Activated CD8-positive, alpha-beta memory T cell treated with anti-CD3 and anti-CD28 coated beads for 4 hours (primary cell): ENCODE measurements at places on chromosomes 4 and X.

DNA sequence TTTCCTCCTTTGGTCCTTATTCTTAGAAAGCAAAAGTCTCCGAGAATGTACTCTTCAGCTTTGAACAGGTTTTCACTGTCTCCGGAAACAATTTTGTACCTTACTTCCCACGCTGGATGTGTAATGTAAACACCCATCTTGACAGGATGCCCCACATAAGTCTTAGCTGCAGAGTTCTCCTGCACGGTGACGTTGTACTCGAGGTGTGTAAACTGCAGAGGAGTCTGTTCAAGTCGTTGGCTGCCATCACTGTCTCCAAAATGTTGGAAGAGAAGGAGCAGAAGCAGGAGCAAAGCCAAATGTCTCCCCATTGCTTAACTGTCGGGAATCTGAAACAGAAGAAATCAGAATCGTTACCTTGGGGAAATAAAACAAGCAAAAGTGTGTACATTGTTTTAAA is 14.1 kb downstream of the FAT1 start:
- no peak for DNase-seq

- DNase-seq, result no peak
Measured at GRCh38 chr4:168587411-168588125, 90.7 kb downstream of the PALLD start.

DNA sequence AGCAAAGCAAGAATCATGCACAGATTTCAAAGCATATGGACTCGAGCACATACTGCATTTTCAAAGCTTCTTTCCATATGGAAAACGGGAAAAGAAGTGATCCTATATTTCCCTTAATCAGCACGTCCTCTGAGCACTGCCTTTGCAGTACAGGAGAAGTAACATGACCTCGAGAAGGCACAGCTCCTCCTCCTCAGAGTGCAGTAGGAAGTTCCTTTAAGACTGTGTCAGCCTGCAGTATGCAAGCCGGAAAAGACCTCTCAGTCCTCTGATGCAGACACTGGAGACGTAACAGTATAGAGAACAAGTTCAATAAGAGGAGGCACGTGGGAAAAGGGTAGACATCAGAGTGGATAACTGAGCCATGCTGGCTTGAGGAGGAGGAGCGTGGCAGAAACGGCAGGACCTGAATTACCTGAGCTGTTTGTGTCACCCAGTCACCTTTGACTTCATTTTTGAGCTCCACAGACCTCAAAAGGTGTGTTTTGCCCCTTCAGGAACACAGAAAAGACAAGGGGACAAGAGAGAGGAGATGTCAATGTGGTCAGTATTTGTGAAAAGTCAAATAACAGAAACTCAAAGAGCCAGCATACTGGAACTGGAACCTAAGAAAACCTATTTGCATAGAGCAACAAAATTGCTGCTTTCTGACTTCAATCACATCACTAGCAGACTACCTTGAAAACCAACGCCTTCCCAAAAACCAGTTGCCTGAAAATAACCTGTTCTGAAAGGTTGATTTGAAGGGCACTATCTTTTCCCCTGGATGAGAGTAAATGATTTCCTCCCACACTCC is 20.8 kb downstream of the IRF2 start:
- no peak for DNase-seq

DNA sequence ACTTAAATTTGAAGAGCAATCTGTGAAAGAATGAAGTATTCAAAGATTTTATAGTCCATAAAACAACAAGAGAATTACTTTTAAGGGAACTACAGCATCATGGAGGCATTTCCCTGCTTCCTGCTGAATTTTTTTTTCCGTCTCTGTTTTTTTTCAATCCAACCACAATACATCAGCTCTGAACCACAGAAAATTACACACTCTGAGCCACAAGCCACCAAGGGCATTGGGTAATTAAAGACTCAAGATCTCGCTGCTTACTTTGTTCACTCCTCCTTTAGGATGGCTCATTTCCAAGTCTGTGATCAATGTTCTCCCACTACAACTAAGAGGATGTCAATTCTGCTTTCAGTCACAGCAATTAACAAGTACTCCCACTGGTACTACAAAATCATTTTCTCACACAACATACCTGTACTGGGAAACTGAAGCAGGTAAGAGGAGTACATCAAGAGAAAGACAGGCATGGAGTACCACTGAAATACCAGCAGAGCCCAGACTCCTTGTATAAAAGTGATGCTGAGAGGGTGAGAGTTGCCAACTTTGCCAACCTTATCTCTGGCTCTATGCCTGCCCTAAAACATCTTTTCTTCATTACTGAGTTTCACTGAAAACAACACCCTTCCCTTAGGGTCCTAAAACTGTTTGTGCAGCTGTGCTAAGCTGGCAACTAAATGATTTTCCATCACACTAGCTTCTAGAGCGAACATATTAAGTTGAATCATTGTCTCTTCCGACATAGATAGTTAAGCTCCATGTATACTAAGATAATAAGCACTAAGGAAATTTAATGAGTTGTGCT is 105.8 kb upstream of the MAGEB18 start:
- no peak for DNase-seq

- no peak for DNase-seq
Measured at GRCh38 chrX:77298790-77299189, 148.4 kb upstream of the FGF16 start.

DNA sequence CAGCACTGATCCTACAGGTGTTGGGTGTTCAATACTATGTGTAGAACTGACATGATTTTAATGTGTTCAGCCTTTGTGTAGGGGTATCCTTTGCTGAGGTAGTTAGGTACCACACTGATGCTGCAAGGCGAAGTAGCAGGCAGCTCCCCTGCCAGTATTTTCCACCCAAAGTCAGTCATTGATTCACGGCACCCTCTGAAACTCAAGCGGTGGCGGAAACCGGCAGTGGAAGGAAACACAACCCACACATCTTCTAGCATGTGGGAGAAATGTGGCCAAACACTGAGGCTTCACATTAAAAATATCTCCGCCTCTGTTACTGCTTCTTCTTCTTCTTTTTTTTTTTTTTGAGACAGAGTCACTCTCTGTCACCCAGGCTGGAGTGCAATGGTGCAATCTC is 126.3 kb downstream of the AASDH start:
- peak; percentile 15 for DNase-seq

GRCh38 chr4:85734424-85734831 is 259.5 kb downstream of the ARHGAP24 start:
- no peak for DNase-seq
